ENCODE measurements at places on chromosomes 4 and X. TPM values are rescaled to one million over a fixed set of nuclear protein-coding genes. Genes with fewer than 3 reads are reported as not detected.

Gene CDX4
- not detected for total RNA-seq

Gene DCTD
- 49.2 TPM for total RNA-seq

Gene PABPC1L2B
- 0.04 TPM for total RNA-seq

Gene NUP62CL
- total RNA-seq = 0.84 TPM

Gene P2RY8
- 0.58 TPM for total RNA-seq

Gene NDST3
- total RNA-seq = 0.04 TPM

Gene TMEM255A
- total RNA-seq = 3.3 TPM

All from muscle of leg (tissue), 16 donors.